ENCODE measurements at places on chromosomes 6 and 20.

GRCh38 chr20:44485830-44486198 is 10.1 kb downstream of the TTPAL start:
- DNase-seq = no peak

GRCh38 chr6:11172501-11173327 is 59.8 kb downstream of the NEDD9 start:
- DNase-seq = peak; percentile 86

GRCh38 chr6:121828146-121828886 is 392.9 kb downstream of the GJA1 start:
- DNase-seq = no peak

DNA sequence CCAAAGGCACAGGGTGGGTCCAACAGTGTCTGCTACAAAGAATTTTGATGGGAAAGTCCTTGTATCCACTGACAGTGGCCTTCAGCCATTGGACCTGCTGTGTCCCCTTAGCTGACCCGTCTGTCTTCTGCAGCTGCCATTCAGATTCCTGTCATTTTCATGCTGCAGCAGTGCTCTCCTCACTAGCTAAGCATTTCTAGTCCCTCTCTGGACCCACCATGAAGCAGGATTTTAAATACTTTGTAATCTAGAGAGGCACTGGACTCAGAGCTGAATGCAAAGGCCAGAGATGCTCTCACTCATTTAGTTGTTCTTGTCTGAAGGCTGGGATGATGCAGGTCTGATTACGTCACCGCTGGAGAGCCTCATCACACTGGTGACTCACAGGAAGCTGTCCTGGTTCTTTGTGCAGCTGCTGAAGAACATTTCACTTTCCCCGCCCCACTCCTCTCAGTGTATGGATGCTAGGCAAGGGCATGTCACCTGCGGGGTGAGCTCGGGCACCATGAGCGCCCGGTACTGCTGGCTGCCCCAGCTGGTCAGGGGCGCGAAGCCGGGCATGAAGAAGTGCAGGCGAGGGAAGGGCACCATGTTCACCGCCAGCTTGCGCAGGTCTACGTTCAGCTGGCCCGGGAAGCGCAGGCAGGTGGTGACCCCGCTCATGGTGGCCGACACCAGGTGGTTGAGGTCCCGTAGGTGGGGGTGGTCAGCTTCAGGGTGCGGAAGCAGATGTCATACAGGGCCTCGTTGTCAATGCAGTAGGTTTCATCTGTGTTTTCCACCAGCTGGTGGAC is 19.4 kb upstream of the TUBB2A start:
- DNase-seq = no peak

- no peak for DNase-seq
Measured at GRCh38 chr6:19205076-19205475, 632.1 kb upstream of the ID4 start.

DNA sequence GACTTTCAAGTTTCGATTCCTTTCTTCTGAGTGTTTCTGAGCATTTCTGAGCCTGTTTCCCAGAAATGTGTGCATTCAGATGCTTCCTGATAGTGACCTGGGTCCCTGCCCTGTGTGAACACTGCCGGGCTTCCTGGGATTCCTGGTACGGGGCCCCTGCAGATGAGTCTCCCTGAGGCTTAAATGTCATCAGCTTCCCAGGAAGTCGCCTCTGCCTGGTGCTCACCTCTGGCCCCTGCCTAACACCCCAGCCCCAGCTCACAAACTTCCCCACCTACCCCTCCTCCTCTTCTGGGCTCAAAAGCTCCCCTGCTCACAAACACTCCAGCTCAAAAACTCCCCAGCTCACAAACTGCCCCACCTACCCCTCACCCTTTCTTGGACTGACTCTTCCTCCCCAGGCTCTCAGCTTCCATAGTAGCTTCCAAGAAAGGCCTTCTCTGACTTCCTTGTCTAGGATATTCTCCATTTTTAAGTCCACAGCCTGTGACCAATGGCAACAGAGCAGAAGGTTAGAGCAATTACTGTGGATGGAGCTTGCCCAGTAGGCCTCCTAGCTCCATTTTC is 42.0 kb downstream of the TGM2 start:
- DNase-seq = no peak

GRCh38 chr20:7327810-7328209 is 560.3 kb downstream of the BMP2 start:
- no peak for DNase-seq

DNA sequence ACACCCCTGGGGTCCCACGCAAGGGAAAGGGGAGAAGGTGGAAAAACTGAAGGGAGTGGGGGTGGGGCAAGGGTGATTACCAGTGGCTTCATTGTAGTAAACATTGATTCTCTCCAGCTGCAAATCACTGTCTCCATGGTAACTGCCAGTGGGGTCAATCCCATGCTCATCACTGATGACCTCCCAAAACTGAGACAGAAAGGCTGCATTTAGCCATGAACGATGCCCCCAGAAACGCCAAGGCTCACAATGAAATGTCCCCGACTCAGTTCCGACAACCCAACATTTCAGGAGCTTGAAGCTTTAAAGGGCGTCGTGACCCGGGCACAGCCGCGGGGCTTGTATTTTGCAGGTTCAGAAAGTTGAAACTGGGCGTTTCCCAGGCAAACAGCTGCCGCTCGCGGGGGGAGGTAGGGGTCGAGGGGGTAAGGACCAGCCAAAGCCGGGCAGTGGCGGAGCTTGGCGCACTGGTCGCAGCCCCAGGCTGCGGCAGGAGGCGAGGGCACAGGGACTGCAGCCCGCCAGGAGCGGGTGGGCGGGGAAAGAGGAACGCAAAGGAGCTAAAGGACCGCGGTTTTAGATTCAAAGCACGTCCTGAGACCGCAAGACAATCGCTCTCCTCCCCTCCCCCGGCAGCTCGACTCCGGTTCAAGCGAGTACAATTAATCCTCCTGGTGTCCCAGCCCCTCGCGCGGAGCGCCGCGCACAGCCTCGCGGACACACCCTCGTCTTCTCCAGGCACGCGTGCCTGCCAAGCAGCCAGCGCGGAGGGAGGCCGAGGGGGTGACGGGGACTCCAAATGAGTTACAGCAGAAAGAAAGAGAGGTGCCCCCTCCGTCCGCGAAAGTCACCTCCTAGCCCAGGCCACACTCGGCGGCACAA is 731 bp downstream of the TUBB2B start:
- peak; percentile 45 for DNase-seq

- DNase-seq = no peak
Measured at GRCh38 chr6:109304284-109305015, 77.8 kb downstream of the CD164 start.

- DNase-seq = peak; percentile 29
Measured at GRCh38 chr6:108714101-108714765, 134.0 kb upstream of the ARMC2 start.

DNA sequence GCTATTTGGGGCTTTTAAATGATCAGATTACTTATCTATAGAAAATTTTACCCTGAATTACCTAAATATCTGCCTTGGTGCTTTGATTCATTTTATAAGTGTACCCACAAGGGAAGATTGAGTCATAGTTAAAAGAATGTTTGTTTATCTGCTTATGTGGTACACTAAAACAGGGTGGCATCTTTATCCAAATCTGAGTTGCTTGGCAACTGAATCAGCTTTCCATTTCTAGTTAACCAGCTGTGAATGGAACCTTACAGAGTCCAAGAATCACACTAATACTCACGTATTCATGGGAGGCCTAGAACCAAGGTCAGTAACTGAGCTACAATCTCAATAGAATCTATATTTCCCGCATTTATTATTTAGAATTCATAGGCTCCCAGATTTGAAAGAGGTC is 44.0 kb upstream of the CAP2 start:
- DNase-seq = no peak

DNA sequence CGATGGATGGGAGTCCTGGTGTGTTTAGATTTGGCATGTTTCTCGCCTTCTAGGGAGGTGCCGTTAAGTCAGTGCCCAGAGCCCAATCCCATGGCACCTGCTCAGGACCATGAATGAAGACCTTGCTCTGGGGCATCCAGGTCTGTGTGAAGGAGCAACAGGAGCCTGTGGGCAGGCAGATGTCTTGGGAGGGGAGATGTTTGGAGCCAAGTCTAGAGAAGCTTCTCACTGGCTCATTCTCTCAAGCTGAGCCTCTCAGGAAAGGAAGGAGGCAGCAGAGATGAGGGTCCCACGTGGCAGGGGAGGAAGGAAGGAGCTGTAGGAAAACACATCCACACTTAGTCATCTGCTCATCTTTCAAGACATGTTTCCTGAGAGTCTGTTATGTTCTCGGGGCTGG is 9.5 kb upstream of the SIRPB1 start:
- DNase-seq = no peak

DNA sequence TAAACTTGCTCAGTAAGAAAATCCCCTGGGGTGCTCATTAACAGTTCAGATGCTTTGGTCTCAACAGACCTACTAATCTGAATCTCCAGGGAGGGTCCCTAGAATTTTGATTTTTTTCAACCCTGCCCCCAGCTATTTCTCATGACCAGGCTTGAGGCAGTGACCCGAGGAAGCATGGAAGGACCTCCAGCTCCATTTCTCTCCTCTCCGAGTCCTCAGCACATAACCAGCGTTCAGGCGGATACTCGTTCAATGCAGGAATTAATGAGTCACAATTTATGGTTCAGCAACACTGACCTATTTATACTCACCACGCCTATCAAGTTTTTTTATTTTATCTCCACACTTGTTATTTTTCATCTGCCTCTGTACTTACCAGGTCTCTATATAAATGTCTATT is 369.2 kb upstream of the CDH4 start:
- DNase-seq = no peak

DNA sequence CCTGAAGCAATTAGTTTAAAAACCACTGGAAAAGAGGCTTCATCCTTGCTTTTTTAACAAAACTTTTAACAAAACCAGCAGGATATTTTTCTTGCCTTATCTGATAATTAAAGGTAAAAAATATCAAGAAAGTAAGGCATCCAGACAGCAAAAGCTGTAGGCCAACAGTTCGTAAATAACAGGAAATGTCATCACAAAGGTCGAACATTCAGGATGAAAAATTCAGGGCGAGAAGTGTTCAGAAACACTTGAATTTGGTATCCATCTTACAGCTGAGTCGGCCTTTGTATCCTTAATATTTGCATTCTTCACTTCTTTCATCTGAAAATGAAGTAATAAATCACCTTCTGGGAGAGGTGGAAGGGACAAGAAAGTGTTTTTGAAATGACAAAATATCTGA is 8.2 kb upstream of the FILIP1 start:
- DNase-seq = no peak

- DNase-seq = no peak
Measured at GRCh38 chr20:41476013-41476441, 109.4 kb upstream of the EMILIN3 start.

DNA sequence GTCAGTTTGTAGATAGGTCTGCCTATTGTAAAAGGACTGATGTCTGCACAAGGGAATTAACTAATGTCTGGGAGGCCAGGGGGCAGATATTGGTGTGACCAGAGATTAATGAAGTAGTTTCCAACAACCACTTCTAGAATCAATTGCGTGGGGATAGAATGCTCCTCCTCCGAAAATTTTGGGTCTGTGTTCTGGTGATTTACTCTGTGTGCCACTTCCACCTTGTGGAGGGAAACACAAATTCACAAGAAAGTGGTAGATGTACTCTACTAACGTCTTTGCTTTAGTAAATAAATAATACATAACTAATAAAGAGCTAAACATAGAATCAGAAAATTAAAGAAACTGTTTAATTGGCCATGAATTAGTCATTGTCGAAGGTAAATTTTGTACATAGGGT is 25.5 kb downstream of the TMEM14A start:
- DNase-seq = no peak

- no peak for DNase-seq
Measured at GRCh38 chr20:35373661-35374060, 38.1 kb downstream of the UQCC1 start.

DNA sequence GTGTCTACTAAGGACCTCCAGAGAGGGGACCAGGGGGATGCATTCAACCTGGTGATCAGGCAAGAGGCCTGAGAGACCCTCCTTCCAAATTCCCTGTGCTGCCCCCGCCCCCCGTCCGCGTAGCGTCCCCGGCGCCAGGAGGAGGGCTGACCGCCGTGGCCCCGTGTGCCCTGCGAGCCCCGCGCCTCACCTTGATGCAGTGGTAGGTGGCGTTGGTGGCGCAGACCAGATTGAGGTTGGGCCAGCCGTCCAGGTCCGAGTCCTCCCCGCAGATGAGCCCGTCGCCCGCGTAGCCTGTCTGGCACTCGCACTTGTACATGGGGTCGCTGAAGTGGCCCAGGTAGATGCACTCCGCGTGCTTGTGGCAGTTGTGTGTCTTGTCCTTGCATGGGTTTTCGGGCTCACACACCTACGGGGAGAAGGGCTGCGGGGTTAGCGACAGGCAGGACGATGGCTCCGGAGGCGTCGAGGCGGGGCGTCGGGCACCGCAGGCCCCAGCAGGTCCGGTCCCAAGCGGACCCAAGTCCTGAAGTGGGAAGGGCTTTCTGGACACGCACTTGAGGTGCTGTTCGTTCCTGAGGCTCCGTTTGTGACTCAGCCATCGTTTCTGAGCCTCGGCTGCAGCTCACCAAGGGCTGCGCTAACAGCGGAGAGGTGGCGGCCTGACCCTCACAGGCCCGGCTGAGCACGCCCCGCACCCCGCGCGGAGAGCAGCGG is 21.7 kb downstream of the THBS2 start:
- DNase-seq = no peak

- DNase-seq = no peak
Measured at GRCh38 chr6:13953061-13953705, 28.4 kb downstream of the RNF182 start.

- DNase-seq = peak; percentile 47
Measured at GRCh38 chr6:139534472-139535115, 160.1 kb upstream of the CITED2 start.

GRCh38 chr6:142452993-142453392 is 151.2 kb downstream of the ADGRG6 start:
- no peak for DNase-seq

- DNase-seq = no peak
Measured at GRCh38 chr20:56829788-56830385, 200.8 kb downstream of the TFAP2C start.
